Activated T-cell treated with anti-CD3 and anti-CD28 coated beads for 1 hour (primary cell): ENCODE measurements at places on chromosomes 6 and 20.

DNA sequence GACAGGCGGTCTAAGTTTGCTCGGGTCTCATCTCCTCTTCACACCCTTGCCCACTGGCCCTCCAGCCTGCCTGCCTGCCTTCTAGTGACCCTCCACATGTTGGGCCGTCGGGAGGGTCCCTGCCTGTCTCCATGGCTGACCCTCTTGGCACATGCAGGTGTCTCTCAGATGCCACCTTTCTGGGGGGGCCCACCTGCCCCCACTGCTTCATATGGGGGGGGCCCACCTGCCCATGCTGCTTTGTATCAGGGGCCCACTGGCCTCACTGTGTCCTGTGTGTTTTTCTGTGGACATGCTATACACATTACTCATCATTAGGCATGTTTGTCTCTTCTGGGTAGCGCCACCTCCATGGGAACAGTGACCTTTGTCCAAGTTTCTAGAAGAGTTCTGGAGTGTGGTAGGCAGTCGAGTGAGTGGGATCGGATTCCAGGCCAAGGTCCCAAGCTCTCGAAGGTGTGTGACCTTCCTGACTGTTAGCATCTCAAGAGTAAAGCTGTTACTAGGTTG is 40.4 kb upstream of the KIF25 start:
- DNase-seq: no peak

DNA sequence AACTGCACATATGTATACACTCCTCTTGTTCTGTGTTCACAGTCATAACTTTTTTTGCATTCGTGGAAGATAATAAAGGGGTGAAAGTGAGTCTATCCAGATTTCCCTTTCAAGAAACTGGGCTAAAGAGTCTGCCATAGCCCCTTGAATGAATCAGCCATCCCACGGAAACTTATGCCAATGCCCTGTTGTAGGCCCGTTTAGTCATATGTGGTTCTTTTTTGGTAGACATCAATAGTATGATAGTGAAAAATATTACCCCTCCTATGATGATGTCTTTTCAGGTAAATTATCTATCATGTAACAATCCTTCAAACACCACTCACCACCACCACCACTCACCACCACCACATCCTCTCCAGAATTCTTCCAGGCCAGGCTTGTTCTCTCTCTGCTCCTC is 99.9 kb upstream of the MYLIP start:
- no peak for DNase-seq

DNA sequence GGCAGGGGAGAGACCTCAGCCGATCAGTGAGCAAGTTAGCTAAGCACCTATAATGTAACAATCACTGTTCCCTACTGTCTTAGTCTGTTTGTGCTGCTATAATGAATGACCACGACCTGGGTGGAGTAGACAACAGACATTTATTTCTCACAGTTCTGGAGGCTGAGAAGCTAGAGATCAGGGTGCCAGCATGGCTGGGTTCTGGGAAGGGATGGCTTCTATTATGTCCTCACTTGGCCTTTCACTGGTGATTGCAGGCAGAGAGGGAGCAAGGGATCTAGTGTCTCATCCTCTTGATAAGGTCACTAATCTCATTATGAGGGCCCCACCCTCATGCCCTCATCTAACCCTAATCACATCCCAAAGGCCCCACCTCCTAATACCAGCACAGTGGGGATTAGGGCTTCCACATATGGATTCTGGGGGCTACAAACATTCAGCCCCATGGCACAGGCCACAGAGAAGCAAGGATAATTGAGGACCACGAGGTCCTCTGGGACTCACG is 162.5 kb downstream of the CD83 start:
- DNase-seq: no peak

DNA sequence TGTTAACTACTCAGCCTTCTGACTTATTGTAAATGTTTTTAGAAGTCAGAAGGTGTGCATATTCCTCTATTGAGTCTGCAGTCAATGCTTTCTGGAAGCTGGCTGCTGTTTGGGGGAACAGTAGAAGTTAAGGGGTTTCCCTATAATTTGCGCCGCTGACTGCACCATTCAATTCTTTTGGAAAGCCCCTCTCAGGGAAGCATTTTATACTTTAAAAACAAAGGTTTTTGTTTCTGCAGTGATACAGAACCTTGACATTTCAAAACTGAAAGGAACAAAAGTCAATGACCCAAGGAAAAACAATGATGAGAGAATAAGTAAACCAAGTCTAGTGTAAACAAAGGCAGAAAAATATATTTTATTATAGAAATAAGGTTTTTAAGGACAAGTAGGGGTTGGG is 120.8 kb upstream of the TNFAIP3 start:
- no peak for DNase-seq

DNA sequence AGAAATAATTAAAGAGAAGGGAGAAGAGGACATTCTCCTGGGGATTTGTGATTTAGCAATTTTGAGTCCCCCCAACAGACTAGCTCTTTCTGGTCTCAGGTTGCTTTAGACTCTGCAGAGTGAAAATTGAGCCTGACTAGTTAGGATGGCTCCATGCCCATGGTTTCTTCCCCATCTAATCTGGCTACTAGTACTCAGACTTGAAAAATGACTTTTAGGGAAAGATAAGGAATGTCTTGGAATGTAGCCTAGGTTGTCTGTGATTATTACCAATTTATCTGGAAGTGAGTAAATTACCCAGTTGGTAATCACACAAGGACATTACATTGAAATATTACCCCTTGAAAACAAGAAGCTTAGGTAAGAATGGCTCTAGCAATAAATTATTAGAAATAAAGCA is 4.2 kb downstream of the BEND6 start:
- DNase-seq: no peak

- no peak for DNase-seq
These were observed 110.2 kb downstream of the AGPAT4 start for GRCh38 chr6:161163466-161164181.

DNA sequence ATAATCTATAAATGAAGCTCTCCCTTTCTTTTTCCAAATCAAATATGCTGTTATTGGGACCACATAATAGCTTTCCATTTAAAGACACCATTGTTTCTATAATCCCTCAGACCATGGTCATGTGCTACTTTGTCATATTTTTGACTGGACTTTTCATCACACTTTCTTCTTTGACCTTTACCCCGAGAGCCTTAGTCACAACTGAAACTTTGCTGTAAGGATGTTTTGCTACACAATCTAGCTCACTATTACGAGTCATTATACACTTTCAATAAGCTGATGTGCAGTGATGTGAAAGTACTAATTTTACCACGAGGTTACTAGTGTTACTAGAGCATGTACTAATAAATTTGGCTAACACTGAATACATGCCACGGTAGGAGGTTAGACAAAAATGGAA is 367.2 kb upstream of the RUNX2 start:
- no peak for DNase-seq

GRCh38 chr6:26328265-26328844 is 36.6 kb upstream of the BTN3A2 start:
- no peak for DNase-seq

- no peak for DNase-seq
These were observed 52.3 kb upstream of the BCLAF1 start for GRCh38 chr6:136341967-136342366.

- DNase-seq: no peak
These were observed 26.8 kb downstream of the SLC17A9 start for GRCh38 chr20:62979310-62979709.

DNA sequence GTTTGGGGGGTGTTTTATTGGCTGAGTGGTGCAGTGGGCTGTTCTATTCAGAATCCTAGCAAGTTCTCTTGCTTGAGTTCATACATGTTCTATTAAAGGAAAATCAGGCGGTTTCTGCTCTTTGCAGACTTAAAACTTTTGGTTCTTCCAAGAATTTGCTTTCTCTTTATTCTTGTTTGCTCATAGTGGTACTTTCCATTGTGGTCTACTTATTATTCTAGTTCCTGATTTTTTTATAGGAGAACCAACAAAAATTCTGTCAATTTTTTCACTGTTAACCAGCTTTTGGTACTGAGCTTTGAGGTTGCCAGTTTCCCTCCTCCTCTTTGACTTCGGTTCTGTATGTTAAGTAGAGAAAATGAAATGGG is 6.7 kb downstream of the AFDN start:
- DNase-seq: no peak

DNA sequence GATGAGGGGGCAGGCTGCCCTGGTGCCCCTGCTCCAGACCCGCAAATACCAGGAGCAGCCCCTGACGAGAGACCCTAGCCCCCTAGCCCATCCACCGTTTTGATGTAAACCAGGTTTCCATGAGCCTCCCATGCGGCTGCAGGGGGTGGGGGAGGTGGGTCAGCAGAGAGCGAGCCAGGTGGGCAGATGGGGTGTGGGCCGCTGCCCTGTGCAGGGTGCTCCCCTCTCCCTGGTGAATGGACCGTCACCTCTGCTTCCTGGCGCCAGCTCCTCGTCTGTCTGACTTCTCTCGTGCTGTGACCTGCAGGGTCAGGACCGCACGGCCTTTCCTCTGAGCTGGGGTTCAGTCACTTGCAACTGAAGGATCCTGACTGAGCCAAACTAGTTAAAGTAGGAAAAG is 15.7 kb upstream of the BHLHE23 start:
- DNase-seq: no peak

GRCh38 chr6:137630666-137631065 is 136.5 kb upstream of the OLIG3 start:
- DNase-seq: no peak

GRCh38 chr6:130075879-130076460 is 57.6 kb downstream of the L3MBTL3 start:
- DNase-seq: no peak

- DNase-seq: no peak
These were observed 17.6 kb upstream of the HLA-F start for GRCh38 chr6:29705389-29706231.

DNA sequence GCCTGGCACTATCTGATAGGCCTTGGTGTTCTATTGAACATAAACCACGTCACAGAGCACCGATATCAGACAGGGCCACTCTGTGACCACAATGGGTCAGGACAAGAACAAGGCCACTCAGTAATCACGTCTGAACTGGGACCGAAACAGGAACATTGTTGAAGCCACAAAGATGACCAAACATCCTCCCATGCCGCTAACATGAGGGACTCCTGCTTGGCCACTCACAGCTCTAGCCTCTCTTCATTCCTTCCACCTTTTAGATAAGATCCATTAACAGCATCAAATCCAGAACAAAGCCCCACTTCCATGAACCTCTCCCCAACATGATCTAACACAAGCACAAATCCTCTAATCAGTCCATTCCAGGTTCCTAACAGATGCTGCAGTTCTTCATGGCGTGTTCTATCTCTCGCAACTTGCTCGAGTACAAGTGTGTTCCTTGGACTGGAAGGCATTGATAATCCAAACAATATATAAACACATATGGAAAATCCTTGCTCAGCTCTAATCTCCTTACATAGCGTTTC is 7.4 kb downstream of the SIRT5 start:
- no peak for DNase-seq

DNA sequence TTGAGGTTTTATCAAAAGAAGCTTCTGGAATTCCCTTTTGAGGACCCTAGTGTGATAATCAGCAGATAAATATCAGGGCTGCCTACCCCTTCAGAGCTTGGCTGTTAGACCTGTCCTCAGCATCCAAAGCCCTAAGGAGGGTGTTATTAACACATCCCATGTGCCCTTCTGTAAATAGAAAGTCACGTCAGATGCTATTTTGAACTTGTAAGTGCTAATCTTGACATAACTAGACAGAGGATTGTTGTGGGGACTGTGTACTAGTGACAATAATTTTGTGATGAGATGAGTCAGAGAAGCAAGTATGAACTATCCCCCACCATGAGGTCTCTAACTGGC is 4.9 kb upstream of the LAMA4 start:
- DNase-seq: no peak

DNA sequence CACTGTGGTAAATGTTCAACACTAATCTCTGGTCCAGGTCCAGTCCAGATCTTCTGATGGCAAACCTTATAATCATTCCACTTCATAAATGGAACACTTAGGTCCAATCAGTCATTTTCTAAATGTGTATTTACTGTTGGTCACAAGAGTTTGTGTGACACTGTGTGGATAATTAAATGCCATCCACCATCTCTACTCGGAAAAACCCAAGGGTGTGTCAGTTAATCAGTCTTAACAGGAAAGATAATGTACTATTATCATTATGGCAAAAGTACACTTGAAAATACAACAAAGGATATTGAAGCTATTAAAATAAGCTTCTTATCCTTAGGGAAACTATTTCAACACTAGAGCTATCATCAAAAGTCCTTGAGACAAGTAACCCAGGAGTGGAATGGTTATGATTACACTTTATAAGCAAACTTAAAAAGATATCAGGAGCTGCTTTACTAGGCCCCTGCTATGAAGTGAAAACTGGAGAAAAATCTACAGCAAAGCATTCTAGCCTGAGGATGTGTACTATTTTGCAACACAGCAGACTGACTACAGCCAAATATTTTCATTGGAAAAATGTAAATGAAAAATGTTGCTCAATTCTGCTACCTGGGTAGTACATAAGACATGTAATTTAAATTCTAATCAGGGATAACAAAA is 227.9 kb downstream of the LAMA2 start:
- no peak for DNase-seq

DNA sequence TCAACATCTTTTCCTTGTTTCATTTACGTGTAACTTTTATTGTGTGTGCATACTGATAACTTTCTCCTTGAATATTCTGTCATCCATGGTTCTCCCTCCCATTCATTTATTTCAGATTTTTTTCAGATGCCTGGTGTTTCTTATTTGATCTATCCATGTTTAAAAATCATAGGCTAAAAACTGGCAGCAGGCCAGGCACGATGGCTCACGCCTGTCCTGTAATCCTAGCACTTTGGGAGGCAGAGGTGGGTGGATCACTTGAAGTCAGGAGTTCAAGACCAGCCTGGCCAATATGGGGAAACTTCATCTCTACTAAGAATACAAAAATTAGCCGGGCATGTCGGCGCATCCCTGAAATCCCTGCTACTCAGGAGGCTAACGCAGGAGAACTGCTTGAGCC is 31.1 kb downstream of the ABT1 start:
- no peak for DNase-seq

GRCh38 chr6:17928514-17929430 is 58.7 kb downstream of the KIF13A start:
- no peak for DNase-seq

DNA sequence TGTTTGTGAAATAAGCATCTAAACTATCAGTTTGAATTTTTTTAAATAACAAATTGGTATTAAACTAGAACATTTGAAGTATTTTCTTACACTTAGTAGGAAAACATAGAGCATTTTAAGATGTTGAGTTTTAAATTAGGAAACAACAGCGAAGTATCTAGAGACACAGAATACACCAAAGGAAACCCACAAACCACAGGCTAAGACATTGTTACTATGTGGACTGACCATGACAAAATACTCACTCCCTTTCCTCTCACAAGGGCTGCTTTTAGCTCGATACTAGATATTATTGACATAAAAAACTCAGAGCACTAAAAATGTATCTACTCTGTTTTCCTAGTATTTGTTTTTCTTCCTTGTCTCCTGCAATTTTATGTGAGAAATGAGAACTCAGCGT is 266.0 kb upstream of the CITED2 start:
- no peak for DNase-seq

DNA sequence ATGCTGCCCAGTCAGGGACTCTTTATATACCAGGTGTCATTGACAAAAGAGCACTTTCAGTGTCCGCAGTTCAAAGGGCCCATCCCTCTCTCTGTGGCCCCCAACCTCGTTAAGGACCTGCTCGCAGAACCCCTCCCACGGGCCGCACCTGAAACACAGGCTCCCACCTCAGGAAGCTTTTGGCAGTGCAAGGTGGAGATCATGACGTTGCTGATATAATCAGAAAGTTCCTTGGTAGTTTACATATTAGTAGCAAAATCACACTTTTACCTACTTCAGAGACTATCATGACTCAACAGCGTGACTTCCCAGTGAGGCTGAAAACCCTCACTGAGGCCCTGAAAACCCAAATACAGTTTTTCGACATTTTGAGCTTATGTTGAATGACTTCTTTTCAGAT is 4.1 kb downstream of the TTLL2 start:
- DNase-seq: no peak
